ENCODE measurements at places on chromosomes 1 and 21. TPM values are rescaled to one million over a fixed set of nuclear protein-coding genes. Genes with fewer than 3 reads are reported as not detected.

Gene PTPRF
- 149 TPM for total RNA-seq

Gene HAPLN2
- total RNA-seq = not detected

DNA sequence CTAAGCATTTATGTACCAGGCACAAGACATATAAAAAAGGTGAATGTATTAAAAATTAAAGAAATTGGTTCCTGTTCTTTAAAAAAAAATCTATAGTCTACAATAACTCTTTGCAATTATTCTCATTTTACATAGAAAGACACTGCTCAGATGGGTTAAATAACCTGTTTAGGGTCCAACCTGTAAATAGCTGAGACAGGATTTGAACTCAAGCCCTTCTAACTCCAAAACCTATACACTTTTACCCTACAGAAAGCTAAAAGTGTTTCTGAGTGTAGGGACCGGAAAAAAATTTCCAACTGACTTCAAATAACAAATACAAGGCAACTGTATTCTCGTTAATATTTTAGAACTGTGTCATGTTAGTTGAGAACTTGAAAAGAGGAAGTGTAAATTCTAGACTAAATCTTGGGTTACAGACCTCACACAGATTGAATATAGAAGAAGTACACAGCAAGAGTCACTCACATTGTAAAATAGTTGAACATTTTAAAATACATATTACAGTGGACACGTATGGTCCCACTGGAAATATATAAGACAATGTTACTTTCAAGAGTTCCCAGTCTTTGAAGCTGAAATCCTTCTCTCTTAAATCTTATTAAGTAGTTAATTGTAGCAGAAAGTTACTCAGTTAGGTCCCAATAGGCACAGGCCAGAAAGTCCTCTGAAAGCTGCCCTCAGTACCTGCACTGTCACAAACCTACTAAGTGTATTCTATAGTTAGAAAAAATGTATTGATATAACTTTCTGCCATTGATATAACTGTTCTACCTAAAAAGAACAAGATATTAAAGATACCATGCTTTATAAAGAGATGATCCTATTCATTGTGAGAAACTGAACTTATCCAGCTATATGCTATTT, 7.3 kb downstream of the EDEM3 start:
- no peak for DNase-seq

GRCh38 chr1:59699227-59699847, 115.4 kb upstream of the HOOK1 start:
- DNase-seq = no peak

Gene MXRA8
- total RNA-seq = 11.7 TPM

Gene MROH9
- not detected for total RNA-seq

DNA sequence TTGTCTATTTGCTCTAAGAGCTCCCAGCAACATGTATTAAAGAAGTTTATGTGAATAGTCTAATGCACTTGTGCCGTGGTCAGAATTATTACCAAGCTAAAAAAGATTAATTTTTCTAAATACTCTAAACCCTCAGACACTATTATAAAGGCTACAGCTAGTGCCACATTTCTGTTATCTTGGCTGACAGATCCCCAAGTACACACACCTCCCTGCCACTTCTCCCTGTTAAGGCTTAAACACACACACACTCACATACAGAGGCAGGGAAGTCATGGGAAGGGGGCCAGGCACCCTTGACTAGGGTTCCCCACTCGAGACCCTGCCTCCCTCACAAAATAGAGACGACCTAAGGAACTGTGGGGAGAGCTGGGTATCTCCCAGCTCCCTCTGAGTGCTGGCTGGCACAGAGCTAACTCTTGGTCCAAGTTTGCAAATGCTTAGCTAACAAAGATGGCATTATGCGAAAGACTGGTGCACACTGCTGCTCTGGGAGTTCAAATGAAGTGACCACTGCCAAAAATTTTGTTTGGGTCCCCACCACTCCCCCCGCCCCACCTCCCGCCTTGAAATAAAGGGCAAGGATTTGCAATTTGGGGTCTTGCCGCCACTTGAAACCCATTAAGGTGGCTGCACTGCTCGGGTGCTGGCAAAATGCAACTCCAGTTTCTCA, 9.8 kb downstream of the SSBP3 start:
- DNase-seq = no peak

Gene DDX20
- total RNA-seq = 13.5 TPM

Gene DAB1
- total RNA-seq = 75.3 TPM
